T-helper 2 cell treated with Interferon-gamma antibody and Interleukin-4, amounts not matched to agents 100 ng/mL and 5 ng/mL, for 36 hours (primary cell): ENCODE measurements at places on chromosomes 4 and X. TPM values are rescaled to one million over a fixed set of nuclear protein-coding genes. Genes with fewer than 3 reads are reported as not detected.

Gene TMPRSS11A
- total RNA-seq = not detected in 2 replicates

Gene SNX12
- total RNA-seq = 46.2 and 48.2 TPM in 2 replicates

Gene CD38
- 176 and 178 TPM in 2 replicates for total RNA-seq

Gene HPGDS
- total RNA-seq = 3.2 and 4.4 TPM in 2 replicates

Gene ENAM
- total RNA-seq = not detected in 2 replicates

Gene SORCS2
- total RNA-seq = 0.05 TPM in 1 of 2 replicates, not detected in the other

Gene EGFL6
- total RNA-seq = 8.3 and 9.2 TPM in 2 replicates

Gene PLS3
- 2.0 and 3.8 TPM in 2 replicates for total RNA-seq

Gene NPNT
- total RNA-seq = not detected in 2 replicates

Gene MID1
- total RNA-seq = 0.23 and 0.25 TPM in 2 replicates

Gene SYNPO2
- total RNA-seq = 0.32 and 0.52 TPM in 2 replicates

Gene NSUN7
- not detected in 2 replicates for total RNA-seq

Gene DUSP21
- total RNA-seq = not detected in 2 replicates

Gene CAPN6
- total RNA-seq = not detected in 2 replicates

Gene FGFRL1
- total RNA-seq = 15.1 and 16.1 TPM in 2 replicates

Gene BEX1
- 0.23 TPM in 1 of 2 replicates, not detected in the other for total RNA-seq

Gene HHIP
- total RNA-seq = not detected in 2 replicates

Gene DIAPH2
- total RNA-seq = 11.8 and 12.9 TPM in 2 replicates

Gene ERCC6L
- total RNA-seq = 10.8 and 11.4 TPM in 2 replicates

Gene KDR
- not detected in 2 replicates for total RNA-seq

Gene CDKL2
- 0.34 and 0.75 TPM in 2 replicates for total RNA-seq

Gene UGT2B17
- not detected in 2 replicates for total RNA-seq

Gene RBM46
- not detected in 2 replicates for total RNA-seq

Gene PLAC8
- 127 and 135 TPM in 2 replicates for total RNA-seq

Gene MMAA
- total RNA-seq = 9.4 and 9.6 TPM in 2 replicates

Gene ZNF280C
- total RNA-seq = 5.2 and 5.7 TPM in 2 replicates

Gene PF4V1
- not detected in 2 replicates for total RNA-seq

Gene REPS2
- total RNA-seq = 0.36 TPM in 1 of 2 replicates, not detected in the other

Gene USP17L15
- not detected in 2 replicates for total RNA-seq

Gene PRSS48
- total RNA-seq = not detected in 2 replicates

Gene DDX53
- total RNA-seq = not detected in 2 replicates

Gene RNF128
- total RNA-seq = not detected in 2 replicates

Gene SLC34A2
- total RNA-seq = not detected in 2 replicates

Gene IL1RAPL1
- total RNA-seq = not detected in 2 replicates

Gene MTCP1
- total RNA-seq = 12.1 and 15.0 TPM in 2 replicates
